ENCODE measurements at places on chromosomes 3 and 15. TPM values are rescaled to one million over a fixed set of nuclear protein-coding genes. Genes with fewer than 3 reads are reported as not detected.

- no peak for DNase-seq
These were observed 249.2 kb downstream of the IGSF11 start for GRCh38 chr3:118785415-118785814.

DNA sequence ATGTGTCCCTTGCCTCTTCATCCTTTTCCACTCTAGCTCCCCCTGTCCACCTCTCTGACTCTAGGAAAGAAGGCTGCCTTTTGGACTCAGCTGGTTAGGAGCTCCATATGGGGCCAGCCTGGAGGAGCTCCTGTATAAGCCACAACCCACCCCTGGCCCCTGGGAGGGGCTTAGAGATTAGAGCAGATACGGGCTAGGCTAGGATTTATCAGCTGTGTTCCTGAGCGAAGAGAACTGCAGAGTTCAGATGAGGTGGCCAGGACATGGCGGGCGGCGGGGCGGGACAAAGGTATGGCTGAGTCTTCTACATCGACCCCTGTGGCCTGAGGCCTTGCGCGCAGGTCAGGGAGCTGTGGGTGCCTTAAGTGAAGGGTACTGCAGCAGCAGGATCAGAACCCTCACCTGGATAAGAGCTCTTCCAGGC, 7.9 kb downstream of the NBEAL2 start:
- no peak for DNase-seq

DNA sequence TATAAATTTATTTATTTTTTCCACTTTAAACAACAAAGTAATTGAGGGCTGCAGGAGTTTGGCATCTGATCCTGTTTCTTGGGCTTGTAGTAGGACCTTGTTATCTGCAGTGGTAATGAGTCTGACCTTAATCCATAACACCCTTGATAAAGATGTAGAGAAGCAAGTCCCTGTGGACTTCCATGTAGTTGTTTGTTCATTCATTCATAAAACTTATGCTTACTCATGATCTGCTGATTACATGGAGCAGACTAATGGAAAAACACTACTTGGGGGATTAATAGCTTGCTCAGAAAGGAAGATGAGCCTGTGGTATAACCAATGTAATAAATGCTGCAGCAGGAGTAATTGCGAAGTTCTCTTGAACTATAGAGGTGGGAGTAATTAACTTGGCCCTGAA, 271.5 kb upstream of the TBL1XR1 start:
- peak; percentile 49 for DNase-seq

DNA sequence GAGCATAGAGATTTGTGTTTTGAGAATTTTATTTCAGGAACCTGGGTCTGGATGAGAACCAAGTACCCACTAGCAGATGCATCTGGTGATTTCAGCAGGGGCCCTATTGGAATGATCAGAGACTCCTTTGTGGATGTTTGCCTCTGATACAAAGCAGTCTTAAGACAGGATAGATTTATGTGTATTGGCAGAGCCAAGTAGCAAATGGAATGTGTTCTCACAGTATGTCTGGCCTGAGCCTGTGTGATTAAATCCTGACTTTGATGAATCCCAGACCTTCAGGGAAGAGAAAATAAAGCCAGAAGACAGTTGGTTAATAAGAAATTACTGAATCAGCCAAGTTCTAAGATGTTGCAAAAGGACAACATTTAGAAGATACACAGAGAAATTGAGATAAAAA, 755.5 kb upstream of the SEMA6D start:
- DNase-seq: no peak

- peak; percentile 16 for DNase-seq
These were observed 17.8 kb downstream of the SPATA12 start for GRCh38 chr3:57078344-57078634.

DNA sequence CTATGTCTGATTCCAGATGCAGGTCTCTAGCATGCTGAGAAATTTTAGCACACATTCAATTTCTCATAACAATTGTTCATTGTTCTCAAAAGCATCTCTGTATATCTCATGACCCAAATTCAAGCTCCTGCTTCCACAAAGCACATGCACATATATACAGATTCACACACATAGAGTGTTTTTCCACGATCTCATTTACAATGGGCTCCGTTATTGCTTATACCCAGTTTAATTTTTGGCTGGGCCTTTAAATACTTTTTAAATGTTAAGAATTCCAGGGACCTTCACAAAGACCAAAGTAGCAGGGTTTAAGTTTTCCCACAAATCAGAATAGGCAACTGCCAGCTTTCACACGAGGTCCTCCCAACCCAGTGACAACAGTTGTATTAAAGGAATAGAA, 333.5 kb upstream of the SEMA6D start:
- no peak for DNase-seq

DNA sequence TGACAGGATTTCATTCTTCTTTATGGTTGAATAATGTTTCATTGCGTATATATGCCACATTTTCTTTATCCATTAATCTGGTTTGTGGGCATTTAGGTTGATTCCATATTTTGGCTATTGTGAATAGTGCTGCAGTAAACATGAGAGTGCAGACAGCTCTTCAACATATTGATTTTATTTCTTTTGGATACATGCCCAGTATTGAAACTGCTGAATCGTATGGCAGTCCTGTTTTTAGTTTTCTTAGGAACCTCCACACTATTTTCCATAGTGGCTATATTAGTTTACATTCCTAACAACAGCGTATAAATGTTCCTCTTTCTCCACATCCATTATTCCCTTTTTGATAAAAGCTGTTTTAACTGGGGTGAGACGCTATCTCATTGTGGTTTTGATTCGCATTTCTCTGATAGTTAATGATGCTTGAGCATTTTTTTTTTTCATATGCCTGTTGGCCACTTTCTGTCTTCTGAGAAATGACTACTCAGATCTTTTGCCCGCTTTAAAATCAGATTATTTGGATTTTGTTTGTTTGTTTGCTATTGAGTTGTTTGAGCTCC, 21.7 kb downstream of the AQP9 start:
- DNase-seq: no peak

- no peak for DNase-seq
These were observed 887.4 kb upstream of the EPHA6 start for GRCh38 chr3:95926904-95927501.

GRCh38 chr15:84143753-84144314, 91.7 kb upstream of the GOLGA6L4 start:
- DNase-seq: no peak

DNA sequence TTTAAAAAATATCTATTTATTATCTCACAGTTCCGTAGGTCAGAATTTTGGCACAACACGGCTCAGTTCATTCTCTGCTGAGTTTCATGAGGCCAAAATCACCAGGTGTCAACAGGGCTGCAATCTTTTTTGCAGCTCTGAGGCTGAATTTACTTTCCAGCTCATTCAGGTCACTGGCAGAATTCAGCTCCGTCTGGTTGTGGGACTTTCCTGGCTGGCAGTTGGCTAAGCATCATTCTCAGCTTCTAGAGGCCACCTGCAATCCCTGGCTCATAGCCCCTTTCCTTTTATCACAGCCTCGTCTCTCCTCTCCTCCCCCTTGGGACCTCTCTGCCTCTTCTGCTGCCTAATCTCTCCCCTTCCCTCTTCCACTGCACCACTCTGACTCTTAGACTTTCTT, 174.0 kb upstream of the WNT5A start:
- no peak for DNase-seq

IQCF5 gene
- total RNA-seq: not detected

SLC51A gene
- total RNA-seq: not detected

ATP13A3 gene
- 284 TPM for total RNA-seq

SPRED1 gene
- 38.3 TPM for total RNA-seq

RASL12 gene
- under 0.01 TPM for total RNA-seq

All from IMR-90 (cell line).